Stimulated activated CD8-positive, alpha-beta memory T cell treated with anti-CD3 and anti-CD28 coated beads, Interleukin-4, amount 100 ng/mL, for 1 hour (primary cell): ENCODE measurements at places on chromosomes 11 and 22.

DNA sequence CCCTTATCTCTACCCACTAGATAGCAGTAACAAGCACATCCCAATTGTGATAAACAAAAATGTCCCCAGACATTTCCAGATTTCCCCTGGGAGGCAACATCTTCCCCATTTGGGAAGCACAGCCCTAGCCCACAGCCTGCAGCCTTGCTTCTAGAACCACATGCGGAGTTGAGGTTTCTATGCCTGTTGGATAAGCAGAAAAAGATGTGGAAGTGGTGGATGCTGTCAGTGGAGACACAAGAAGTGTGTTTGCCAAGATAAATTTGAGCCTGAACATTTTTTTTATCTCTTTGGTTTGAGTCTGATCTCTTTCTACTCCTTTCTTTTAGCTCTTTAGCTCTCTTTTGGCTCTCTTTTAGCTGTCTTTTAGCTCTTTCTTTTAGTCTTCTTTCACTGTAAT is 884.5 kb downstream of the NTM start:
- DNase-seq: no peak

GRCh38 chr11:82862379-82862778 is 37.9 kb downstream of the PRCP start:
- DNase-seq: no peak

DNA sequence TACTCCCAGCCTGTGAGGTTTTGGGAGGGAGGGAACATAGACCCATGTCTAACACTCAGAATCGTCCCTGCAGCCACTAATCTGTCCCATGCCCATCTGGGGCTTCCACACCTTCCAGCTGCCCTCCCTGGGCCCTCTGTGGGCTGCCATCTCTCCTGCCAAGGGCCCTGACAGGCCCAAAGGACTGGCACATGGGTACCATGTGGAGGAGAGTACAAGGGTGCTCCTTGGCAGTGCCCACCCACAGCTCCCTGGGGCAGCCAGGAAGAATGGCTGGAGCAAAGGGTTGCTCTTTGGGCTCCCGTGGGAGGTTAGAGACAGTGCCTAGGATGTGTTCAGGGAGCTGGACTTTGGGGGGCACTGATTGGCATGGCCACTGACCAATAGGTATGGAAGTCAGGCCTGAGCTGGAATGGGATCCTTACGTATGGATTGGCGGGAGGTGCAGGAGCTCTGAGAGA is 56.8 kb downstream of the CD82 start:
- DNase-seq: no peak

DNA sequence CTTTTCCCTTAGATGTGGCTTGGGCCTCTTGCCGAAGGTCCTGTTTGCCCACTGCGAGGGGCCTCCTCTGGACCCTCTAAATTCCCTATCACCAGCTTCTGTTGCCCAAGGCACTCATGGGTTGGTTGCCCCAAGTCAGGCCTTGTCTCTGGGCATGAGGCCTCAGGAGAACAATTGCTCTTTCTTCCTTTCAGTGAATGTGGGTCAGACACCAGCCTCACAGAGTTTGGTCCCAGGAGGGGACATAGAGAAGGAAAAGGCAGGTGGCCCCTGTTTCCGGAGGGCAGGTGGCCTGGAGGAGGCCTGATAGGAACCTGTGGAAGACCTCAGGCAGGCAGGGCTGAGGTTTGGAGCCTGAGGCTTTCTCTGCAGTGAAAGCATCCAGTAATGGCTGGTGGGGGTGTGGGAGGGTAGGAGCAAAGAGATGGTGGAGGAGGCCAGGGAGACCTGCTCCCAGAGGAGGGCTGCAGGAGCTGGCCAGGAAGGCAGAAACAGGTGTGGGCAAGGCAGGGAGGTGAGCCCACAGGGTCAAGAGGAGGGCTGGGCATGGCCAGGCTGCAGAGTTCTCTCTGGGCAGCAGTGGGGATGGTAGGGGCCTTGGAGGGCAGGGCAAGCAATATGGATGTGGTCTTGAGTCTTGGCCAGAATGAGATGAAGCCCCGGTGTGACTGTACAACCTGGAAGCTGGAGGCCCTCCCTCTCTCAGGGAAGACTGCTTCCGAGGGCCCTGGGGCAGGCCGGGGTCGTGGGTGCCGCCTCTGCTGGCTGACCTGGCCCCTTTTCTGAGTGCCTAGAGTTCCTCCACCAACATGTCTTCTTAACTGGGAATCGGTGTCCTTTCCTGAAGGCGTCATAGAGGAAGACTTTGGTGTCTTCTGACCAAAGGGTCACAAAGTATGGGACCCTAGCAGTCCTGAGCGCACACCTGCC is 28.0 kb upstream of the LMO1 start:
- no peak for DNase-seq

GRCh38 chr22:42171946-42172719 is 41.5 kb upstream of the CYP2D6 start:
- DNase-seq: no peak

GRCh38 chr11:17855531-17856290 is 121.1 kb downstream of the KCNC1 start:
- DNase-seq: no peak

GRCh38 chr11:72257570-72257969 is 13.6 kb upstream of the PHOX2A start:
- no peak for DNase-seq

- DNase-seq: no peak
Measured at GRCh38 chr11:96215110-96215782, 127.7 kb downstream of the MAML2 start.

DNA sequence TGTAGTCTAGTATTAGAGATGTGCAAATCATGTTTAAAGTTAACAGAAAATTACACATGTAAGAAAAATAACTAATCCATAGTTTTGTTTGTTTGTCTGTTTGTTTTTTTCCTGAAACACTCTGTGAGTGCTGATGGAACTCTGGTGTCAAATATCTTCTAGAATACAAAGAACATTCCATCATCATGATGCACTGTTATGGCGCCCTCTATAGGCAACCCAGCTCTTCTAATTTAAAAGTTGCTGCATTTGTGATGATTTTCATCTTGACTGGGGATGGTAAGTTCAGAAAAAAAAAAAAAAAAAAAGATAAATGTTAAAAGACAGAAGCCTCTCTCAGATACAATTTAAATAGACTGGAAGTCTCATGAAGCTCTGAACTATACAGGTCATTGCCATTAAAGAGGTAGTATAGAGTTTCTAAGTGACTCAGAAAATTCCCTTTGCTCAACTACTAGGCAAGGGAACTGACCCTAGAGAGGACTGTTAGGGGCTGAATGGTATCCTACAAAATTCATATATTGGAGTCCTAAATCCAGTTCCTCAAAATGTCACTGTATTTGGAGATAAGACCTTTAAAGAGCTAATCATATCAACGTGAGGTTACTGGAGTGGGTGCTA is 597.2 kb upstream of the ANO3 start:
- no peak for DNase-seq

- no peak for DNase-seq
Measured at GRCh38 chr11:47923667-47924066, 56.7 kb upstream of the PTPRJ start.

GRCh38 chr11:31827455-31828206 is 16.5 kb upstream of the PAX6 start:
- DNase-seq: no peak

- no peak for DNase-seq
Measured at GRCh38 chr22:17950651-17951214, 73.6 kb downstream of the MICAL3 start.

DNA sequence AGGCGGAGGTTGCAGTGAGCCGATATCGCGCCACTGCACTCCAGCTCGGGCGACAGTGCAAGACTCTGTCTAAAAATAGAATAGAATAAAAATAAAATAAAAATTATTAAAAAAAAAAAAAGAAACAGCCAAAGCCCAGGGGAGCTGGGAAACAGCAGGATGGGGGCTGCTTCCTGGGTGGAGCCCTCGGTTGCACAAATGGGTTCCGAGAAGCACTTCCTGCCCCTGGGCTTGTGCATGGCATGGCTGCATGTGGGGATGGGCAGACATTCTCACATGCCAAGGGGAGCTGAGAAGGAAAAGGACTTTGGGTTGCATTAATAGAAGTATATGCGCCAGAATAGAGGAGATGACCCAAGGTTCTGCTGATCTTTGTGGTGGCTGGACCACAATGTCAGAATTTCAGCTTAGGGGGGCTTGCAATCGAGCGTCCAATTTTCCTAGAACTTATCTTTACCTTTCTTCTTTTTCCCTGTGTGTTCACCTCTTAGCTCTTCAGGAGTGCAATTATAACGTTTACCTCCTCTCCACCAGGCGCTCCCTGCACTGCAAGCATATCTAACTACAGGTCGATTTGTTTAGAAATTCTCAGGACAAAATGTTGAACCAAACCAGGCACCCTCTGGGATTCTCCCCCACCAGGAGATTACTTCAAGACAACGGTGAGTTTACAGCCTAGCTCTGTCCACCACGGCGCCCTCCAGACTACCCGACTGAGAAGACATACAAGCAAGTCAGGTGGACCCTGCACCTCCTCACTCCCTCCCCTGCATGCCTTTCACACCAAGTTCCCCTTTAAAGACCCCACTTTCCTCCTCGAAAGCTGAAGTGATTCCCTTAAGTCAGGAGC is 53.2 kb downstream of the SHISAL1 start:
- DNase-seq: no peak

GRCh38 chr11:119505861-119506260 is 82.9 kb upstream of the THY1 start:
- no peak for DNase-seq

DNA sequence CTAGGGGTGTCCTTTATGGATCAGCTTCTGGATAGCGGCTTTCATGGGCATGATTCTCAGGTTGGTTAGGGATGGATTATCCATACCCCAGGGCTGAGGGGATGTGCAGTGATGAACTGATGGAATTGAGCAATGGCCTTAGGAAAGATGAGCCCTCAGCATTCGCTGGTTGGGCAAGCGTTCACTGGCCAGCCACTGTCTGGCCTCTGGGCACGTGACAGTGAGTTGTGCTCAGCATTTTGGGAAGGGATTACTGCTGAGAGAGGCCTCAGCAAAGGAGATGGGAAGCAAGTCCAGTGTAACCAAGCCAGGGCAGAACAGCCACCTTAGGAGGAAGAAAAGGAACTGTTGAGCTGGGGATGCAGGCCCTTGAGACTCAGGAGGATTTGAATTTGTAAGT is 17.4 kb downstream of the UBASH3B start:
- DNase-seq: no peak

DNA sequence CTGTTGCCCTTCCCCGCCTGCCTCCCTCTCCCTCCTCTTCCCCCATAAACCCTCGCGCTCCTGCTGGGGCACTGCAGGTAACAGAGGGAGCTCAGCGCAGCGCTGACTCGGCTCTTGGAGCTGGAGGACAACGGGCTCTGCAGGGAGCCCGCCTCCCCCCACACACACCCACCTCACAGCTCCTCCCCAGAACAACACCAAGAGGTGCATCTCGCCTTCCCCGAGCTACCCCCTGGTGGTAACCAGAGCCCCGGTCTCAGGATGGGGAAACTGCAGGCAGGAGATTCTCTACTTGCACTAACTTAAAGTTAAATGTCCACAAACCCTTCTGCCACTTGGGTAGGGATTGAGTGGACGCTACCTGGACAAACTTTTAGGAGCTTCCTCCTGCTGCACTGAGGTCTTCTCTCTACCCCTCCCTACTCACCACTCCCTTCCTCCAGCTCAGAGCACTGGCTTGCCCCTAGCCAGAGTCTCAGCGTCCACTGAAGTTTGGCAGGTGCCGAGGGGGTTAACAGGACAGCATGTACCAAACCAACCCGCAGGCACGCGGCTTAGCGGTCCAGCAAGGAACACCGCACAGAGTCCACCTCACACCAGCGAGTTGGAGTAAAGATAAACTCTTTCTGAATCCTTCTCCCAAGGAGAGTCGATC is 4.0 kb upstream of the SCN4B start:
- DNase-seq: no peak
